ENCODE measurements at places on chromosomes 3 and 15.

DNA sequence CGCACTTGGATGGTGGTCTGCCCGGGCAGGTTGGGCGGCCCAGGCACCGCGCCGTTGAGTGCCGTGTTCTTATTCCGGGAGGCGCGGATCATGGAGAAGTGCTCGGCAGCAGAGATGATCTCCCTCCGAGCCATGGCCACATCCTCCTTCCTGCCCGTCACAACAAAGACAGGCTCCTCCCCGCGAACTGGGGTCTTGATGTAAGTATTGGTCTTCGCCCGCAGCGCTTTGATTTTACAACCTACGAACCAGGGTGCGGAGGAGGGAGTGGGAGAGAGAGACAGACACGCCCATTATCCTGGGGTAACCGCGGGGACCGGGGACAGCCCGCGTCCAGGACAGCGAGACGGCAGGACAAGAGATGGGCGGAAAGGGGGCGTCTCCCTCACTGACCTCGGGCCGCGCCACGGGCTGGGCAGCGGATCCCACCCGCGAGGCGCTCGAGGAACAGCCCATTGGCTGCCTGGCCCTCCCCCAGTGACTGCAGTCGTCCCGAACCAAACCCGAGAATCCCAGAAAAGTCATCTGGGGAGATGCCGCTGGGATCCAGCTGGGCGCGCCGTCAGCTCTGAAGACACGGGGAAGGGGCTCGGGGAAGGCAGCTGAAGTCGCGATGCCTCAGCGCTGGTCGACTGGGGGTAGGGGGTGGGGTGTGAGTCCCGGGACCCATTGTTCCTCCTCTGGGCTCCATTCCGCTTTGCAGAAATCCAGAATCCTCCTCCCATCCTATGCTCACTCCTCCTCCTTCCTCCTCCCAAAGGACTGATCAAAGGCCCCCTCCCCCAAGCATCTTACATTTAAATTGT, 1.2 kb downstream of the MEX3B start:
- DNase-seq, result peak; percentile 37

GRCh38 chr3:193165431-193166120, 75.4 kb upstream of the PLAAT1 start:
- DNase-seq, result no peak

DNA sequence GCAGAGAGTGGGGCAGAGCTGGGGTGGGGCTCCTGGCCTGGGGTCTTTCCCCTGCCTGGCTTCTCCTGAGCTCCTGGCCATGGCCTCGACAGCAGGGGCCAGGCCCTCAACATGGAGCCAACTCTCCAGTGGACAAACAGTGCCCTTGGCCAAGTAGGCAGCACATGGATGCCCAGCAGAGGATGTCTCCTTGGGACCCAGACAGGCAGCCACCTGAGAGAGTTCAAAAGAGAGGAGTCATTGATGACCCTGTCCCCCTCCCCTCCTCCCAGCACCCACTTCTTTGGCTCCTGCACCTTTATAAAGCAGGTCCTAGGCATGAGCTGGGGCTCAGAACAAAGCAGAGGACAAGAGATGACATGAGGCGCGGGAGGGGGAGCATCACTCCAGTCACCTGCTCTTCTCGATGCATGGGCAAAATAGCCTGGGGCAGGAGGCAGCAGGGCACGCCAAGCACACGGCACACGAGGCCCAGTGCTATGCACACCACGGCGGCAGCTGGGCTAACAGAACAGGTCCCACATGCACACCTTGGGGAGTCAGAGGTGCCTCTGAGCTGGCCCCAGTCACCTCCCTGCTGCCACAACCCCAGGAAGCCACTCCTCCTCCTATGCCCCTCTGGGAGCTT, 27.4 kb downstream of the SHISA5 start:
- DNase-seq, result no peak

GRCh38 chr3:184255291-184256039, 5.9 kb downstream of the CAMK2N2 start:
- DNase-seq, result no peak

DNA sequence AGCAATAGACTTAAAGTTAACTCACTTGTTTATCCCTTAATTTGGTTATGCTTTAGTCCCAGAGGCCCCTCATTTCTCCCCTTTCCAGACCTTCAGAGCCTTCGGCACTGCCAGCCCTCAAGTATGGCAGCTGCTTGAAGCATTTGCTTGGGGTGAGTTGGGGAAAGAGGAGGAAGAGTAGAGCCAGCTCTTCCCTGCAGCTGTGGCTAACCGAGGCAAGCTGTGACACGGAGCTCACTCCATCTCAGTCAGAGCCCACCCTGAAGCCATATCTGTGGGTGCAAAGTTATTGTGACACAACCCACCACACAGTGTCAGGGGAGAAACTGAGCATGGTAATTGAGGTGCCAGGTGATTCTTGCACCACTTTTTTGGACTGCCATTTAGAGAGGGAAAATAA, 66.1 kb downstream of the FILIP1L start:
- no peak for DNase-seq

DNA sequence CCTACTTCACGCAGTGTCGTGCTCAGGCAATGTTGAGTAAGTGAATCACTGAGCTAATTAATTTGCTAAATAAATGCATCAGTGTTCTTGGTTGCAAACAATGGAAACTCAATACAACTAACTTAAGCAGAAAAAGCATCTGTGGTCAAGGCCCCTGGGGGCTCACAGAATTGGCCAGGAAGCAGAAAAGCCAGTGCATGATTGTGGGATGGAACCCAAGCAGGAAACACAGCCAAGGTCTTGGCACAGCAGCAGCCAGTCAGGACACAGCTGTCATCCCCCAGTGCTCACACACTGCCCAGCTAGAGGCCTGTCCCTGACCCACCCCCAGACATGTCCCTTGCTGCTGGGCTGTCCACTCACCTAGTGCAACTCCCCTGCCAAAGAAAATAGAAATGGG, 85.9 kb downstream of the AQP9 start:
- no peak for DNase-seq

DNA sequence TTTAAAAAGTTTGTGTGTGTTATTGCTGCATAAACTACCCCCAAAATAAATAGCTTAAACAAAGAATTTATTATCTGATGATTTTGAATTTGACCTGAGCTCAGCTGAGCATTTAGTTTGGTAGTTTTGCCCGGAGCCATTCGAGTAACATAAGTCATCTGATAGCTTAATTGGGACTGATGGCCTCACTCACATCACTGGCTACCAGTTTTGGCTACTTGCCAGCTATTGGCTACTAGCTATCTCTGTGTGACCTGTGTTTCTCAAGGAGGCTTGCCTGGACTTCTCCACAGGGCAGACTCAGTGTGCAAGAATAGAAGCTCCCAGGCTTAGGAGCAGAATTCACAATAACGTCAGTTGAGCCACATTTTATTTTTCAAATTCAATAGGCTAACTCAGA, 9.0 kb downstream of the CNTN3 start:
- no peak for DNase-seq

DNA sequence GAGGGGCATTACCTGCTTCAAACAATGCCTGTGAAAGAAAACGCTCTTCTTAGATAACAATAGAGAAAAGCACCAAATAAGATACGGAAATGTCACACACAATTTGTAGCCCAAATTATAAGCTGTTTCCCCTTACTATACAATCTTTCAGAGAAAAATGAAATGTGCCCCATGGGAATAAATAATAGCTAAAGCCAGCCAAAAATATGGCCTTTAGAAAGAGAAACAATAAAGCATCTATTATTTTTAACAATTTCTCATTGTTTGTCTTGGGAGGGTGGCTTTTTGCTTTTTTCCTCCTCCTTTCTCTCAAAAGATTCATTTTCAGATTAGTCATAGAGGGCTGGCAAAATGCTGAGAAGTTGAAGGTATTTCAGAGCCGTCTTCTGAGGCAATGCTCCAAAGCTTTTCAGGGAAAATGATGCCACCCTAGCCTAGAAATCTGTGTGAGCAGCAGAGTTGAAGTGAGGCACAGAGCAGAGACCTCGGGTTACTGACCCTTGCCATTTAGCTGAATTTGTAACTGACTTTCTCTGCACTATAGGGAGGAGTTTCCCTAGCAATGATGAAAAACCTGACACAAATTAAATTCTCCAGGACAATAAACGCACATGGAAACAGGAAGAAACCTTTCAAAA, 86.3 kb upstream of the PRICKLE2 start:
- DNase-seq, result no peak

DNA sequence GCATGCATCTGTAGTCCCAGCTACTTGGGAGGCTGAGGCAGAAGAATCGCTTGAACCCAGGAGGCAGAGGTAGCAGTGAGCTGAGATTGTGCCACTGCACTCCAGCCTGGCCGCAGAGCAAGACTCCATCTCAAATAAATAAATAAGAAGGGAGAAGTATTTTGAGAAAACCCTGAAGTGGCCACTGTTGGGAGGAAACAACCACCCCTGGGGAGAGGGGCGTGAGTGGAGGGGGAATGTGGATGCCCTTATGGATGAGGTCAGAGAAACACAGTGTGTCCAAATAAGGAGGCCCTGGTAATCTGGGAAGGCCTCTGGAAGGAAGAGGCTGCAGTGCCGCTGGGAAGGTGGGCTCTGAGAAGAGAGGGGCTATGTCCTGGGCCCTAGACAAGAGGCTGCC, 4.2 kb upstream of the CPLX3 start:
- DNase-seq, result no peak

GRCh38 chr15:89150762-89151664, 62.8 kb downstream of the ABHD2 start:
- DNase-seq, result no peak

DNA sequence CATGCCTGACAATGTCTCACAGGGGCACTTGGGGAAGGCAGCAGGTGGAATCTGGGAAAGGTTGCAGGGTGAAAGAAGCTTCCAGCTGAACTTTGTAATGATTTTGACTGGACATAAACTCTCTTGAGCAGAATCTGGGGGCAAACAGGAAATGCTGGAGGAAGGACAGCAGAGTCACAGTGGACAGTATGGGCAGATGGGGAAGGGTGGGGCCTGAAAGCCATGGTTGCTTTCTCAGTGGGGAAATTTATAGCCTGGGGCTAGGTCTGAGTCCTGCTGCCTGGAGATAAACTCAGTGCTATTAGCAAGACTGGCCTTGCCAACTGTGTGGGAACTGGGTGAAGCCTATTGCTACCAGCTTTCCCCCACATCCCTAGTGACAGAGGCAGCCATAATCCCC, 203.2 kb downstream of the OSBPL10 start:
- DNase-seq, result no peak

DNA sequence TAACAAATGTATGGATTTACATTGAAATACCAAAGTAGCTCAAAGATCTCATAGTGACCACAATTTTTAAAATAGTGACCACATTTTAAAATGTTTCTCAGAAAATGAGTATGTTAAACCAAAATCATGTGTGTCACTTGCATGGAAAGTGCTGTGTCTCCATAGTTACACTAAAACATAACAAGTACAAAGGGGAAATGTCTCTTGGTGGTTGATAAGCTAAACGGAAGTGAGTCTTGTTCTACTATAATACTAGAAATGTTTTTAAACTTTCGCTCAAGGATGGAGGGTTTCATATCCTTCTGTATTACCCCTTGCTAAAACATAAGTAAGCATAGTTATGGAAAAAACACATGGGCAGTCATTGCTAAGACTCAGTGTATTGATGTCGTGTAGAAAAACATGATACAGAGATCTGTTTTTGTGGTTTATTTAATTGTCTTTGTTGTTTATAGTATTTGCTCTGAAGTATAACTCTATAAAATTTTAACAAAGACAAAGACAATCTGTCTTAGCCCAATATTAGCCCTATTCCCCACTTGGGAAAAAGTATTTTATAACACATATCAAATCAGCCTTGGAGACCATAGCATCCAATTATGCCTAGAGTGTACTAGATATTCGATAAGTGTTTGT, 27.0 kb upstream of the DENND4A start:
- DNase-seq, result no peak

- no peak for DNase-seq
These were observed 120.5 kb upstream of the PROK2 start for GRCh38 chr3:71905426-71905825.

GRCh38 chr3:194134231-194134756, 1.7 kb upstream of the HES1 start:
- no peak for DNase-seq

DNA sequence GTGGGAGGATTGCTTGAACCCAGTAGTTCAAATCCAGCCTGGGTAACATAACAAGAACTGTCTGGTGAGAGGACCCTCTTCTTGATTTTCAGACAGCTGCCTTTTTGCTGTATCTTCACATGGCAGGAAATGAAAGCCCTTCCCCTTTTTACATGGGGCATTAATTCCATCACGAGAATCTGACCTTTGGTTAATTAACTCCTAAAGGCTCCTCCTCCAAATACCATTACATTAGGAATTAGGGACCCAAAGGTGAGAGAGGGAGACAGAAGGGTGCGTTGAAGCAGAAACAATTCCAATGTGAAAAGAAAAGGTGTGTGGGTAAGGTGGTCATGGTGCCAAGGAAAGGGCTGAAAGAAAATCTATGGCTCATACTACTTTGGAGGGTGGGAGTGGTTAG, 536.2 kb downstream of the MAGI1 start:
- DNase-seq, result no peak

DNA sequence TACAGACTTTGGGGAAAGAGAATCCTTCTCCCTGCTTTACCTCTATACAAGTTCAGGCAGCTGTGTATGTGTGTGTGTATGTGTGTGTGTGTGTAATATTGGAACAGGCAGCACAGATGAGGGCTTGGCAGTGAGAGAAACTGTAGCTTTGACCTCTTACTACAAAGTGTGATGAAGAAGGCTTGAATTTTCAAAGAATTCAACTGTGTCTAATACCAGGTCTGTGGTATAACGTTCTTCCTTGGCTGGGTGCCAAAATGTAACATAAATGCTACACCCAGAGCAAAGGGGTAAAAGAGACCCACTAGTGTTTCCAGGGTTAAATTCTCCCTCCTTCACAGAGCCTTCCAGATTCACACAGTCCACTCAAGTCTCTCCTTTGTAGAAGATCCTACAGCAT, 51.1 kb downstream of the CHST2 start:
- DNase-seq, result no peak

DNA sequence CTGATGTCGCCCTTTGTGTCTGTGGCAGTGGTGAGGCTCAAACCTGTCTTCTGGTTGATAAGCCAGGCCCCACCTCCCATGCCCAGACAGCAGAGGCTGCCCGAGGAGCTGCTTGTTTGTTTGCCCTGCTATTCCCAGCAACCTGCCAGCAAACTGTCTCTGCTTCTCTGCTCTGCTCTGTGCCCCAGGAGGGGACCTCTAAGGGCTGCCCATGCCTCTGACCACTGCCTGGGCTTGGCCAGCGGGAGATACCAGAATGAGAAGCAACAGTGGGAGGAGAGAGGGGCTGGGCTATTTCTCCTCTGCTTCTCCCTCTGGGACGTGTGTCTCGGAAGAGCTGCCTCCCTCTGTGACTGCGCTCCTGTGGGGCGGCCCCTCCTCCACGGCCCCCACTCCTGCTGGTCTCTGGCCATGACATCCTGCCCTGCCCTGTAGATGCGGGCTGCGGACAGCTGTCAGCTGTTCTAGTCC, 213.1 kb downstream of the RPLP1 start:
- DNase-seq, result no peak

- no peak for DNase-seq
These were observed 7.7 kb upstream of the PSTPIP1 start for GRCh38 chr15:76987276-76987675.

Data from T1000 (cell line).